ENCODE measurements at places on chromosomes 4 and X. TPM values are rescaled to one million over a fixed set of nuclear protein-coding genes. Genes with fewer than 3 reads are reported as not detected.

Gene TDO2
- total RNA-seq: not detected

Gene RIPPLY1
- total RNA-seq: not detected

Gene PAGE2
- not detected for total RNA-seq

Gene CXCL8
- 0.52 TPM for total RNA-seq

Gene AWAT2
- total RNA-seq: not detected

Gene MID2
- total RNA-seq: 6.6 TPM

Data from CD4-positive, CD25-positive, alpha-beta regulatory T cell (primary cell).